ENCODE measurements at places on chromosomes 7 and 10. TPM values are rescaled to one million over a fixed set of nuclear protein-coding genes. Genes with fewer than 3 reads are reported as not detected.

The NRAP gene
- not detected for total RNA-seq

The HPSE2 gene
- total RNA-seq, result 0.25 TPM

The DKK1 gene
- total RNA-seq, result 3.0 TPM

The ASB10 gene
- not detected for total RNA-seq

The CASTOR2 gene
- 33.9 TPM for total RNA-seq

The TMEM229A gene
- total RNA-seq, result 0.74 TPM

The PTN gene
- total RNA-seq, result 185 TPM

The KCNH2 gene
- 6.4 TPM for total RNA-seq

The TDRD1 gene
- 0.25 TPM for total RNA-seq

The MKI67 gene
- 4.2 TPM for total RNA-seq

Measured in temporal lobe (tissue), 4 donors.